Activated CD4-positive, alpha-beta T cell treated with anti-CD3 and anti-CD28 coated beads, Interleukin-2, Interleukin-4, amounts not matched to agents 100 ng/mL and 50 ng/mL, durations not matched to agents 16 hours and 8 hours (primary cell): ENCODE measurements at places on chromosomes 6 and 20.
A peak's percentile ranks its signal among the peaks of the same experiment; 100 is the strongest.

GRCh38 chr6:117481278-117481925 is 1.1 kb upstream of the DCBLD1 start:
- DNase-seq: no peak

- DNase-seq: peak; percentile 10
Observed at GRCh38 chr6:82006027-82006738, 241.4 kb downstream of the IBTK start.

- DNase-seq: no peak
Observed at GRCh38 chr6:77462359-77463307, 658 bp downstream of the HTR1B start.

- DNase-seq: peak; percentile 37
Observed at GRCh38 chr6:104940893-104941728, 15.8 kb upstream of the LIN28B start.

DNA sequence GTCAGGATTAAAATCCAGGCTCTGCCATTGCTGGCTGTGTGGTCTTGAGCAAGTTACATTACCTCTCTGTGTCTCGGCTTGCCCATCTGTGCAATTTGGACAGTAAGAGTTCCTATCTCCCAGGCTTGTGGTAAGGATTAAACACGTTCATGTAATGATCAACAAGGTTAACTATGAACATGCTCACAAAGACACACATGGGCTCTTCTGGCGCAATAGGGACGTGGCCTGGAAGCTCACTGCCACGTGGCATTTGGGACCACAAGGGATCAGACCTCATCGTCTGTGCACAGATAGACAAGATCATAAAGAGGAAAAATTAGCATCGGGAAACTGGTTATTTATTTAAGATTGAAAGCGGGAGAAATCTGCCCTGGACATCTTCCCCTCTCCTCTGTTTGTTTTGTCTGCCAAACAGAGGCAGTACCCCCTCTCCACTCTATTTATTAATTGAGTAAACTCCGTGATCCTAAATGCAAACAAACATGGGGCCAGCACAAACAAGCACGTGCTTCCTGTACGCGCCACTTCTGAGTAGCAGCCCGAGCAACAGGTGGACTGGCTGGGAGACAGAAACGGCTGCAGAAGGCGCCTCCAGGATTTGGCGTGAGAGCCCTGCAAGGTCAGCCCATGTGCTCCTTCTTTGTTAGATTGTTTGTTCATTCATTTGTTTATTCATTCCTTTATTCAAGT is 95.0 kb downstream of the CDH26 start:
- no peak for DNase-seq

DNA sequence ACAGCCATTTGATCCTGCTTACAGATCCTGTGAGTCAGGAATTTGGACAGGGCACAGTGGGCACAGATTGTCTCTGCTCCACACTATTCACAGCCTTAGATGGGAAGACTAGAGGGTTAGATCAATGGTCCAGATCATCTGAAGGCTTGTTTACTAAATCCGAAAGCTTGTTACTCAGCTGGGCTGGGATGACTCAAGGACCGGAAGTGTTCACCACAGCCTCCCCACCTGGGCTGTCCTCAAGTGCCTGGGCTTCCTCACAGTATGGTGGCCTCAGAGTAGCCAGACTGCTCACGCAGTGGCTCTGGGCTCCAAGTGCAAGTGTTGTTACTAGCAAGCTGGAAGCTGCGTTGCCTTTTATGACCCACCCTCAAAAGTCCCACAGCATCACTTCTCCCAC is 75.4 kb upstream of the INSM1 start:
- DNase-seq: peak; percentile 15

DNA sequence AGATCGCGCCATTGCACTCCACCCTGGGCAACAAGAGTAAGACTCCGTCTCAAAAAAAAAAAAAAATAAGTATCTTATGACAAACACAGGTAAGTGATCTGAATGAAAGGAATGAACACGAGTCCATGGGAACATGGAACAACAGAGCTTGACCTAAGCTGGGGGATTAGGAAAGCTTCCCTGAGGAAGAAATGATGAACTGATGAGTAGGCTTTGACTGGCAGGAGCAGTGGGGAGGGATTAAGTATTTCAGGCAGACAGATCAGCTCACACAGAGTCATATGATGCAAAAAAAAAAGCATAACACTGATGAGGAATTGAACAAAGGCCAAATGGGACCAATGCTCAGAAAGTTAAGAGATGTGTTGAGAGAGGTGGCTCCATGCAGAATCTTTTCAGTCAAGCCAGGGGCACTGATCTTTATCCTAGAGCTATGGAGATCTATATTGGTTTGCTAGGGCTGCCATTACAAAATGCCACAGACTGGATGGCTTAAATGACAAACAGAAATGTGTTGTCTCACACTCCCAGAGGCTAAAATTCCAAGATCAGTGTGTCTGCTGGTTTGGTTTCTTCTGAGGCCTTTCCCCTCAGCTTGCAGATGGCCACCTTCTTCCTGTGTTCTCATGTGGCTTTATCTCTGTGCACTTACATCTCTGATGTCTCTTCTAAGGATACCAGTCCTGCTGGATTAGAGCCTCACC is 85.6 kb downstream of the ANKRD6 start:
- DNase-seq: no peak

GRCh38 chr6:15776458-15776980 is 113.7 kb upstream of the DTNBP1 start:
- DNase-seq: peak; percentile 85
